Naive B cell (primary cell): ENCODE measurements at places on chromosomes 7 and 10.

GRCh38 chr10:58714409-58714808 lies 201.7 kb downstream of the BICC1 start:
- no peak for DNase-seq

DNA sequence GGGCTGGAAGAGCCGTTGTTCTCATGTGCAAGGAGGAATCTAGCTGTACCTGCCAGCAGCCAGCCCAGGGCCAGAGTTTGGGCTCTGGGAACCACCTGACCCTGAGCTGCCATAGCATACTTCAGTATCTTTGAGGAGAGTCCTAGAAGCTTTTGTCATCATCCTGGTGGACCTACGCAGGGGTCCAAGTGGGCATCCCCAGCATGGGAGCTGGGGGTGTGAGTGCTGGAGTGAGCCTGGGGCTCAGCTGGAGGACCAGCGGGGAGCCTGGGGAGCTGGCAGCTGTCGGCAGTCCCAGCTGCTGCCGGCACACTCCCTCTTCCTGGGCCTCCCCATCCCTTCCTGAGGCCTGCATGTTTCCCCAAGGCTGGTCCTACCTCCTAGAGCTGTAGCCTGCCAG lies 32.5 kb downstream of the C10orf105 start:
- no peak for DNase-seq

DNA sequence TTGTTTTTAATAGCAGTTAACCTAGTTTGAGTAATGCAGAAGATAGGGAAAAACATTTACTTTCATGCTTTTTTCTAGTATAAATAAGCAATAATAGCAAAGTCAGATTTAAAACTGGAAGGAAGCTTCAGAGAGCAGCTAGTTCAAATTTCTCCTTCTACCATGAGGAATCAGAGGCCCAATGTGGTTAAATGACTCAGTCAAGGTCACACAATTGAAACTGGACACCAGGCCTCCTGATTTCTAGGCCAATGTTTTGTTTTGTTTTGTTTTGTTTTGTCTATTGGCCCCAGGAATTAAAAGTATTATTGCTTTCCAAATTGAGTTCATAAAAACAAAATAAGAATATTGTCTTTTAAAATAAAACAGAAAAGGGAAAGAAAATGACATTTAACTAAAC lies 122.3 kb downstream of the TRIL start:
- no peak for DNase-seq

- no peak for DNase-seq
Observed at GRCh38 chr10:4370376-4370775, 455.6 kb upstream of the AKR1E2 start.

GRCh38 chr10:50604049-50604640 lies 19.6 kb downstream of the SGMS1 start:
- peak; percentile 9 for DNase-seq

DNA sequence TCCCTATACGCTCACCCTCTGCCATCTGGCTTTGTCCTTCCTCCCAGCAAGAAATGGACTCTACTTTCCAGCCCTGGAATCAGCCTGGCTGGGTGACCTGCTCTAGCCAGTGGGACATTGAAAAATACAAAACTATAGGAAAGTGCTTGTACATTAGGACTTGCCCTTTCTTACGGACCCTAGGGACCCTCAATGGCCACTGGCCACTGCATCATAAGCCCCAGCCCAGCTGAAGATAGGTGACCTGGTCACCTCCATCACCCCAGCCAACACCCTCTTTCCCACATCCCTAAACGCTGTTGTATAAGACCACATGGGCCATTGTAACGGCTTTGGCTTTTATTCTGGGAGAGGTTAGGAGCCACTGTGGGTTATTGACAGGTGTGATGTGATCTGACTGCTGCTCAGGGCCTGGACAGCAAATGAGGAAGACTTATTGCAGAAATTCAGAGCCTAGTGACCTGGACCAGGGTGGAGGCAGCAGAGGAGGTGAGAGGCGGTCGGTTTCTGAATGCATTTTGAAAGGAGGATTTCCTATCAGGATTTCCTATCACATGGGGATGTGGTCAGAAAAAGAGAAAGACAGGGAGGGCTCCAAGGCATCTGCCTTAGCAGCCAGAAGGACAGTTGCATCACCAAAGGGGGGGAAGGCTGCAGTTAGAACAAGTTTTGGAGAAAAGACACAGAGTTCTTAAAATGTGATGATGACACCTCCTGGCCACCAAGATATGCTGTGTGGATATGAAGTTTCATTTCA lies 2.2 kb upstream of the LMBR1 start:
- DNase-seq: no peak

DNA sequence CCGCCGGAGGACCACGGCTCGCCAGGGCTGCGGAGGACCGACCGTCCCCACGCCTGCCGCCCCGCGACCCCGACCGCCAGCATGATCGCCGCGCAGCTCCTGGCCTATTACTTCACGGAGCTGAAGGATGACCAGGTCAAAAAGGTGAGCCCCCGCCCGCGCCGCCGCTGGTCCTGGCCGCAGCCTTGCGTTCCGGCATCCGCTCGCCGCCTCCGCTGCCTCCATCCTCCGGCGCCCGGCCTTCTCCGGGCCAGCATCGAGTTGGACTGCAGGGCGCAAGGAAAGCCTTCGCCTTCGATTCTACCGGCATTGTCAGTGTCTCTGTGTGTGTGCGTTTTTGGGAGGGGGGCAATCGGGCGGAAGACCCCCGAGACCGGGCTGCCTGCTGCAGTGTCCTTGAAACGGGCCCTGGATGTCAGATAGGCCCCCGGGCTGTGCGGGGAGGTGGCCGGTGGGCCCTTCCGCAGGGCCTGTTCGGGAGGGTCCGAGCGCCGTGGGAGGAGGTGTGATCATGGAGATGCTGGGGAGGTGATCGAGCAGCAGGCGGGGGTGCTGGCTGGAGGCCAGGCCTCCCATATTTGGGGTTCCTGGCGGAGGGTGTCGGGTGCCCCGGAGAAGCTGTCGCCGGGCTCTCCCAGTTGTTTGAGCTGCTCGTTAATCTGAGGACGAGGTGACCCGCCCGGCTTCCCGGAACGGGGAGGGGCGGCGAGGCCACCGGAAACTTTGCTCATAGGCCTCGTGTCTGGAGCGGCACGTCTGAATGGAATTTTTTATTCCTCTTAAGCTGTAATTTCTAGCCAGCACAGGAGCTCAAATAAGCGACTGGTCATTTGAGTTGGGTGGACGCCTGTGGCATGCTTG lies 40.8 kb downstream of the HK1 start:
- DNase-seq: peak; percentile 21

GRCh38 chr10:91540733-91541132 lies 92.1 kb downstream of the PPP1R3C start:
- DNase-seq: no peak

DNA sequence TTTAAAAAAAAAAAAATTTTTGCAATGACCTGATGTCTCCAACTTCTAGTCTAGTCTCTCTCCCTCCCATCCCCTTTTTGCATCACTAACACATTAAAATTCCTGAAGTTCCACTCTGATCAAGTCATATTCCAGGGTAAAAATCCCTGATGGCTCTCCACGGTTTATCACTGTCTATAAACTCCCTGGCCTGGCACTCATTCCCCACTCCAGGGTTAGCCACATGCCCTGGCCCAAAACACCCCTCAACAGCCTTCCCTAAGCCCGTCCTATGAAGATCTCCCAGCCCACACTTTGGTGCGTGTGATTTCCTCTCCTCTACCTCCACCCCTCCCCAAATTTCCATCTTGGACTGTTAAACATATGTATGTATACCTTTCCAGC lies 125.4 kb downstream of the JAZF1 start:
- no peak for DNase-seq

GRCh38 chr7:37089972-37090371 lies 358.7 kb downstream of the ELMO1 start:
- DNase-seq: no peak

- no peak for DNase-seq
Observed at GRCh38 chr10:51170518-51171245, 96.4 kb downstream of the PRKG1 start.

GRCh38 chr7:149109969-149110368 lies 16.2 kb downstream of the ZNF425 start:
- DNase-seq: no peak

GRCh38 chr7:104950754-104951153 lies 63.3 kb upstream of the KMT2E start:
- DNase-seq: no peak

- no peak for DNase-seq
Observed at GRCh38 chr7:132685277-132685676, 109.0 kb upstream of the PLXNA4 start.

GRCh38 chr10:103512591-103513379 lies 19.3 kb downstream of the NEURL1 start:
- DNase-seq: no peak

- DNase-seq: no peak
Observed at GRCh38 chr10:16182144-16182543, 254.7 kb upstream of the PTER start.

- DNase-seq: no peak
Observed at GRCh38 chr10:101061624-101062231, at the start of gene KAZALD1. KAZALD1 (plus strand) TSS chr10:101061989; CDS start chr10:101062593, 604 bp downstream.

DNA sequence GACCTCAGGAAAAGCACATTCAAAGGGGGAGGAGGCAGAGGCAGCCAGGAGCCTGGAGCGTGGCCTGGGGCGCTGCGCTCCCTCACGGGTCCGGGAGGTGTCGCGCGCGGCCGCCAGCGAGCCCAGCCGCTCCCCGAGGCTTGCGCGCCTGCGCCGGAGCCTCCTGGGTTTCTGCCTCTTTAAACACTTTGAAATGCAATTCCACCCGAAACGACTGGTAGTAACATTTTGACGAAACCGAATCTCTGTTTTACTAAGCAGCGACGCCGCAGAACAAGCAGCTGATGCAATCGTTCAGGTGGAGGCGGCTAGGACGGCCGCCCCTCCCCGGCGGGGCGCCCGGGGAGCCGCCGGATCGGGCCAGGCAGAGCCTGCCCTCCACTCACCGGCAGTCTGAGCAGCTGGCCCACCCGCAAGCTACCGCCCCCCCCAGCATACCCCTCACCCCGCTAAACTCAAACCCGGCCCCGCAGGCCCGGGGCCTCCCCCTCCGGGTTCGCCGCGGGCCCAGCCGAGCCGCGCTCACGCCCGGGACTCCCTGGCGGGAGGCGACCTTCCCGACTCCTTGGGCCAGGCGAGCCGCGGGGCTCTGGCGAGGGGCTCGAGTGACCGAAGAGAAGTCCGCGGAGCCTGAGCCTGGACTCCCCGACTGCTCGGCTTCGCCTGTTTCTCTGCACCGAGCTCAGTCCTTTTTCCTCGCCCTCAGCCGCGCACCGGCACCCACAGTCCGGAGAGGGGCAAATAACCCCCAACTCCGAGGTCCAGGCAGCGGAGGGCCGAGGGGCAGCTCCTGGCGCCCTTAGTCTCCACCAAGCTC lies 3.2 kb downstream of the MKX start:
- peak; percentile 47 for DNase-seq

GRCh38 chr10:72013202-72013945 lies 49.2 kb downstream of the CHST3 start:
- no peak for DNase-seq

GRCh38 chr10:20977300-20977699 lies 80.2 kb upstream of the NEBL start:
- no peak for DNase-seq

DNA sequence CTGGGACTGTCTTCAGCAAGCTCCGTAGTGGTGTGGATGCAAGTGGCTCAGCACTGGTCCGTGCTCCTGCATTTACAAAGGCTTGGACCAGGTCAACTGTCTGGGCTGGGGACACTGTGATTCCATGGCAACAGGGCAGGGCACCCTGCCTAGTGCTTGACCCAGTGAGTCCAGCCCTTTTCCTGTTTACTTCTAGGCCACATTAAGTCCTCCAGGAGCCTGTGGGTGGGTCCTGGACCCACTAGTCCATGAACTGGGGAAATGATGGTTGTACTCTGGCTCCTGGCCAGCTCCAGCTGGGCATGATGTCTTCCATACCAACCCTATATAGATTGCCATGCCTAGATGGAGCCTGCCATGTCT lies 152.0 kb downstream of the RPS24 start:
- DNase-seq: no peak

DNA sequence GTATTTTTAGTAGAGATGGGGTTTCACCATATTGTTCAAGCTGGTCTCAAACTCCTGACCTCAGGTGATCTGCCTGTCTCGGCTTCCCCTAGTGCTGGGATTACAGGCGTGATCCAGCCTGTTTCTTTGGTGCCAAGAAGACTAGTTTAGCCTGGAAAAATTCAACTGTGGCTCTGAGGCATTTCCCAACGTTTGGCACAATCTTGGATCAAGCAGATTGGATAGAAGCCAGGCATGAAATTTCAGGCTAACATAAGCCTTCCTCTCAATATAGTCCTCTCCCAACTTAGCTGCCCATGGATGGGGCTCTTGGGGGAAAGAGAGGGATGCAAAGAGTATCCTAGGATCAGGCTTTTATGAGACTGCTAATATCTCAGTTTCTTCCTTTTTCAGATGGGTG lies 53.8 kb downstream of the APBB1IP start:
- DNase-seq: no peak

DNA sequence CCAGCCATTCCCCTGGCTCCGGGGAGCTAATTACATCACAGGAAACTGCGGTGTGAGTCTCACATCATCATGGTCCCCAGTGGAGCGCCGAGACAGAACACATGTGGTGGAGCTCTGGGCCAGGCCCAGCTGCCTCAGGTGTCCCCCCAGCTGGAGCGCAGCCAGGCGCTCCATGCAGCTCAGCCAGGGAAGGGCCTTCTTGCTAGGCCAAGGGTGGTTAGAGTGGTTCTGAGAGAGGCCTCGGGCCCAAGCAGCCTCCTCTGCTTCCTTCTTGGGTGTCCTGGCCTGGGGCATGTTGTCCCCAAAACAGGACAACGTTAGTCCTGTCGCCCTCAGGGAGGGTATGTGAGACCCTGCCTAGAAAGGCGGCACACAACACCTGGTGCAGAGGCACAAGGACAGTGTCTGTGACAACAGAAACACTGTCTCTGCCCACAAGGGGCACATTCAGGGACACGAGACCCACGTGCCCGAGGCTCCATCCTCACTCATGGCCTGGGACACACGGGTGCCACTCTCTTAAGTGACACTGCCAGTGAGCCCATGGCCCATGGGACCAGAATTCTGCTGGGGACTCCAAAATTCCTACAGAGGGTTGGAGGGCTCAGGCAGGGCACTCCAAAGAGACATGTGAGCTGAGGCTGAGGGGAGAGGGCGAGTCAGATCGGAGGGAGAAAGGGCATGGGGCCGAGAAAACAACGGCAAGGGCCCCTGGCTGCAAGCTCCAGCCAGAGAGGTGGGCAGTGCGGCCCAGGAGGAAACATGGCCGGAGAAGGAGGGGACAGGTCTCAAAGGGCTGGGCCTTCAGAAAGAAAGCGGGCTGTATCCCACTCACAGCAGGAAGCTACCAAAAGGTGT lies 37.0 kb upstream of the RET start:
- no peak for DNase-seq

DNA sequence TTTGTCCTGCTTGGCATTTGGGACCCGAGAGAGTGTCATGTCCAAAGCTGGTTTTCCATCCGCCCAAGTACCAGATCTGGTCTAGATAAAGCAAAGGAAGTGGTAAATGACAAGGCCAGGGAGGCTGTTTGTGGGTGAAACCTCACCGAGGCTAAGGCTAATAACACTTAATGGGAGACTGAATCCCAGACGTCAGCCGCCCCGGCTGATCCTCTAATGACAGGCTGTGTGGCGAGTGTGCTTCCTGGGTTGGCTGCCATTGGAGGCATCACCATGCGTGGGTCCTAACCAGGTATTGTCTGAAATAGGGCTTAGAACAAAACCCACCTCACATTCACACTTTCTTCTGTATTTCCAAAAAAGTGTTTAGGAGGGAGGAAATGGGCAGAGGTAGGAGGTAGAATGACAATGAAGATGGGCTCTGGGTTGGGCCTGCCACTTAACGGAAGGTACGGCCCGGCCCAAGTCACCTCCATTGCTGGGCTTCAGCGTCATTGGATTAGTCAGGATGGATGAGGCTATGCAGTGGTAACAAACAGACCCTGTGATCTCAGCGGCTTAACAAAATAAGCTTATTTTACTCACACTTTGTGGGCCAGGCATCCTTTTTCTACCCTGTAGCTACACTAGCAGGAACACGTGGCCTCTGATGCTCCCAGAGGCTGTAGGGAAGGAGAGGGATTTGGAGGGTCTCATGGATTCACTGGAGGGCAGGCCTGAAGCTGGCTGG lies 59.7 kb downstream of the PROSER2 start:
- DNase-seq: no peak
